ENCODE measurements at places on chromosomes 1 and 21. TPM values are rescaled to one million over a fixed set of nuclear protein-coding genes. Genes with fewer than 3 reads are reported as not detected.
A peak's percentile ranks its signal among the peaks of the same experiment; 100 is the strongest.

The MRPS15 gene
- 132 TPM for total RNA-seq

The CSRP1 gene
- total RNA-seq = 565 TPM

GRCh38 chr1:91948501-91949355, 473 bp upstream of the BRDT start:
- DNase-seq = no peak

- DNase-seq = peak; percentile 18
These were observed 51.8 kb upstream of the INSL5 start for GRCh38 chr1:66852870-66853269.
